ENCODE measurements at places on chromosomes 7 and 10. TPM values are rescaled to one million over a fixed set of nuclear protein-coding genes. Genes with fewer than 3 reads are reported as not detected.

GALNT17 gene
- 0.13 TPM for total RNA-seq

C10orf143 gene
- total RNA-seq, result 0.13 TPM

H2BK1 gene
- not detected for total RNA-seq

GATA3 gene
- total RNA-seq, result not detected

Data from smooth muscle cell of the pulmonary artery (primary cell).